ENCODE measurements at places on chromosomes 1 and 21.

GRCh38 chr21:42721341-42721824 lies 68.0 kb downstream of the PDE9A start:
- DNase-seq = no peak

DNA sequence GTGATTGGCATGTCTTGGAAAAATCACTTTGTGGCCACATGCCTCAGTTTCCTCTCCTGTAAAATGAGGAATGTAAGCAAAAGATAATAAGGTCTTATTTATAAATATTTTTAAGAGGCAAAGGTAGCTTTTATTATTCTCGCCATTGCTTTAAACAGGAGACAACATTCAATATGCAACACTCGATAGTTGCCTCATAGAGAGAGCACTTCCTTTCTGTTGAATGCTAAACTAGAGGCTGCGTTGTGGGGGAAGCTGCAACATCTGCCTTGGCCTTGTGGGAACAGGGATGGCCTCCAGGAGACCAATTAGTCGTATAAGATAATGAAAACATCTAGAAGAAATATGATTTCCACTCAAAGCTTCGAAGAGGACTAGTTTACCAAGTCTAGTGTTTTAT lies 3.5 kb downstream of the OSCP1 start:
- no peak for DNase-seq

DNA sequence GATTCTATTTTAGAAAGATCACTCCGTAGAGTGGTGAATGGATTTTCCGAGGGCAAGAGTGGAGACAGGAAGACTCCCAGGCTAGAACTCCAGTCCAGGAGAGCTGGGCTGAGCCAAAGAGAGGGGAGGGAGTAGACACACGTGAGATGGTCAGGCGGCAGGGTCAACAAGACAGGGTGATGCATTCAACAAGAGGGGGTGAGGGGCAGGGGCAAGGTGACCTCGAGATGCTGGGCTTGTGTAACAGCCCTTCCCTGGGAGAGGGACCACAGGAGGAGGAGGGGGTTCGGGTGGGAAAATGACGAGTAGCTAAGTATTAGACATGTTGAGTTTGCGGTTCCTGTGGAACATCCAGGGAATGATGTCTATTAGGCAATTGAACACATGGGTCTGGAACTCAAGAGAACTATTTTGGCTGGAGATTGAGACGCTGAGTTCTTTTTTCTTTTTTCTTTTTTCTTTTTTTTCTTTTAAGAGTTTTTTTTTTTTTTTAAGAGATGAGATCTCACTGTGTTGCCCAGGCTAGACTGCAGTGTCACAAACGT lies 13.3 kb downstream of the RSPO1 start:
- DNase-seq = no peak

DNA sequence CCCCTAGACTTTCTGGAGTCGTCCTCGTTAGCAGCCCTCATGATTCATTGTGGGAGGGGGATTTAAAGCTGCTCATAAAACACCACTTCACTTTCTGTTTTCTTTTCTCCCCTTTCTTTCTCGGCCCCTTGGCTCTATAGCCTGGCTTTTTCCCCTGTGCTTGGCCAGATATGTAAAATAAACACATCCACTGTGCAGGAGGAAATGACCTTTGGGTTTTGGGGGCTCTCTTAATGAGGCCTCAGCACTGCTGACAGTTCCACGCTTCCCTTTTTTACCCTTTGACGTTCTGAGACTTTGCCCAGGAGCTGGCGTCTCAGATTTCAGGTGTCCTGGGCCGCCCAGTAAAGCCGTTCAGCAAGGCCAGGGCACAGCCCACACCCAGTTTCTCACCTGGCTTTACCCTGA lies 65.7 kb downstream of the RUNX3 start:
- no peak for DNase-seq

DNA sequence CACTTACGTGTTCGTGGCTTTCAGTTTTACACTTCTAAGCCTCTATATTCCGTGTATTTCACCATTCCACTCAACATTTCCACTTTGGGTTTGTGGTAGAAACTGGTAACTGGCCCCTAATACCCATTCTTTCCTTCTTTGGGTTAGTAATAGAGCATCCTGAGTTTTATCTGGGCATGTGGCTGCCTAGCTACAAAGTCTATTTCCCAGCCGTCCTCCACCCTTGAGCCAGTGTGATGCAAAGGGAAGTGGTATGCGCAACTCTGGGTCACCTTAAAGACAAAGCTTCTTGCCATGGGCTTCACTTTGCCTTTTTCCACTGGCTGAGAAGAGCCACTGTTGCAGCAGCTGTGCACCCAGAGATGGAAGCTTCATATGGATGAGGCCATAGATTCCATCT lies 73.9 kb downstream of the LAMC2 start:
- no peak for DNase-seq

GRCh38 chr1:44631333-44631646 lies 43.0 kb downstream of the TMEM53 start:
- no peak for DNase-seq

DNA sequence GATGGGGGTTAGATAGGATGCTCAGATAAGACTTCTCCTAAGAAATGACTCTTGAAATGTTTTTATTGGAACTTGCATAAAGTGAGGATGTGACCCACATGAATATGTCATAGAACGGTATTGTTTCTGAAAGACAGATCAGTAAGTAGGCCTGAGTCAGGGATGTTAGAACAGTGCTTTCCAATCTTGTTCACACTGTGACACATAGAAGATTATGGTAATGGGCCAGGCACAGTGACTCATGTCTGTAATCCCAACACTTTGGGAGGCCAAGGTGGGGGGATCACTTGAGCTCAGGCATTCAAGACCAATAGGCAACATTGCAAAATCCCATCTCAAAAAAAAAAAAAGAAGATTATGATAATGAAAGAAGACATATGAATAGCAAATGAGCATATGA lies 32.9 kb downstream of the FMO4 start:
- DNase-seq = no peak

GRCh38 chr1:209202830-209203532 lies 380.5 kb upstream of the CAMK1G start:
- no peak for DNase-seq
